SHP77 treated with DMSO at 0.1 percent for 48 hours (cell line): ENCODE measurements at places on chromosomes 6 and 20.
A peak's percentile ranks its signal among the peaks of the same experiment; 100 is the strongest.

DNA sequence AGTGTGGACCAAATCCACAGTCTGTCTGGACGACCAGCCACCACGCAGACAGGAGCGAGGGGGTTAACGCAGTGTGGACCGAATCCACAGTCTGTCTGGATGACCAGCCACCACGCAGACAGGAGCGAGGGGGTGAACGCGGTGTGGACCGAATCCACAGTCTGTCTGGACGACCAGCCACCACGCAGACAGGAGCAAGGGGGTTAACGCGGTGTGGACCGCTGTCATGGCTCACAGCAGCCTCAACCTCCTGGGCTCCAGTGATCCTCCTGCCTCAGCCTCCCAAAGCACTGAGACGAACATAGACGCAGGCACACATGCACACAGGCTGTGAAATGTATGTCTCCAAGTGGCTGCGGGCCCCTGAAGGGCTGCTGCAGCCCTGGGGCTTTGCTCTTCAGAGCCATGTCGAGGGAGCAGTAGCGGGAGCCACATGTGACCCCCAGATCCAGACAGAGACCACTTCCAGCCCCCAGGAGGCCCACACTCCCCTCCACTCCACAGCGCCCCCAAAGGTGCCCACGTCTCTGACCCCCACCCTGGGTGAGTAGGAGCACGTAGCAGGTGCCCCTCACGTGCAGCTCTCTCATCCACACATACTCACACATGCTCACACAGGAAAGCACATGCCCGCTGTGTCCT is 98.1 kb downstream of the YTHDF1 start:
- no peak for DNase-seq

DNA sequence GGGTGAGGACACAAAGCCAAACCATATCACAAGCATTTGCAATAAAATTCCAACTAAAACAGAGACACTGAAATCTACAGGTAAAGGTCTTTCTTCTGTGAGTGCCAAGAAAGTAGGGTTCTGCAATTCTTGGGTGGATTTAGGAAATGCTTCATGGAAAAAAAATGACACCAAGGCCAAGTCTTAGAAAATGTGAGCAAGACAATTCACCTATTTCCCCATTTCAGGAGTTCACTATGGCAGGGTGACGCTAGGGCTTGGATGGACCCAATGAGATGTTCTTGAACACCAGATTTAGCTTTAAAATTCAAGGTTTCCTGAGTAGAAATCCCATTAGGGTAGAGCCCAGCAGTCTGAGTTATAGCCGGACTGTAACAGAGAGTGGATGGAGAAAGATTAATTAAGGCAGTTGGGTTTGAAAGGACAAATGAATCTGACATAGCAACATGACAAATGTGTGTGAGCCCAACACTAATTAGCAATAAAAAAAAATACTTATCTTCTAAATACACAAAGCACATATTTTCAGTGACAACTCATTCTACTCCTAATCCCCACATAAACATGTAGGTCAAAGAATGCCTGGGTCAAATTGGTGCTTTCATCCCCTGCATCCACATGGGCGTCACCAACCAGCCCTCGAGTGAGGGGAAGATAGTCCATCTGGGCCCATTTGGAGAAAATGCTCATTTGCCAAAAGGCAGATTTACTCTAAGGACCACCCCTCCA is 180.4 kb upstream of the JARID2 start:
- no peak for DNase-seq

DNA sequence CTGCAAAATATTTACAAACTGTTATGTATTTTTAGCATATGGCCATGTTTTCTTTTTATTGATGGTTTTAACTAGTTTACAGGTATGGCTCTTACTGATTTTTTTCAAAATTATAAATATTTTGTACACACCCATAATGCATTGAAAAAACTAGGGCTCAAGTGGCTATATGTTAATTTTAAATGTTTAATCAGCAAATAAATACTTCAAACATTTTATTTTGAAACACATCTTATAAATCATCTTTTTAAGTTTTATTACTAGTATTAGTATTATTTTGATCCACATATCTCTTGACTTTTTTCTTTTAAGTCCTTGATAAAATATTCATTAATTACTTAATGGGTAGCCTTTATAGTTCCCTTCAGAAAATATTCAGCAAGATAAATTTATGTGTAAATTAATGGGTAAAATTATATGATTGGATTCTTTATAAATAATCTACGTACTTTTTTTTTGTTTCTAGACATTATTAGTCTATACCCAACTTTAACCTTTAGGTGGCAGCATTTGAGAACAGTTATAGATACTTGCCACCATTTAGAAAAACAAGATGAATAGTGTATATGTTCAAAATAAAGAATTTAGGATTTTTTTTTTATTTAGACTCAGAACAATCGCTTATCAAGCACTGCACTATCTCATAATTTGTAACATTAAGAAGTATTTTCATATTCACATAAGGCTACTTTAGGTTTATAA is 241.9 kb downstream of the ADGRB3 start:
- peak; percentile 13 for DNase-seq

DNA sequence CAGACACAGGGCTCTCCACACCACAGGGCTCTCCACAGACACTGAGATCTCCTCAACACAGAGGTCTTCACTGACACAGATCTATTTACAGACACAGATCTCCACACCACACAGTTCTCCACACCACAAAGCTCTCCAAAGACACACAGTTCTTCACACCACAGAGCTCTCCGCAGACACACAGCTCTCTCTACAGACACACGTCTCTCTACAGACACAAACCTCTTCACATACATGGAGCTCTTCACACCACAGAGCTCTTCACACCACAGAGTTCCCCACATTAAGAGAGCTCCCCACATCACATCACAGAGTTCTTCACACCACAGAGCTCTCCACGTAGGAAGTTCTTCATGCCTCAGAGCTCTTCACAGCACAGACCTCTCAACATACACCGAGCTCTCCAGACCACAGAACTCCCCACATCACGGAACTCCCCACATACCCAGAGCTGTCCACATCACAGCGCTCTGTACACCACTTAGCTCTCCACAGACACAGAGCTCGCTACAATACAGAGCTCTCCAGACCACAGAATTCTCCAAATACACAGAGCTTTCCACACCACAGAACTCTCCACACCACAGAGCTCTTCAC is 53.9 kb downstream of the ERMARD start:
- no peak for DNase-seq

- DNase-seq, result no peak
Observed at GRCh38 chr6:165825256-165825815, 162.3 kb upstream of the PDE10A start.

GRCh38 chr6:7189101-7189758 is 81.5 kb downstream of the RREB1 start:
- no peak for DNase-seq

DNA sequence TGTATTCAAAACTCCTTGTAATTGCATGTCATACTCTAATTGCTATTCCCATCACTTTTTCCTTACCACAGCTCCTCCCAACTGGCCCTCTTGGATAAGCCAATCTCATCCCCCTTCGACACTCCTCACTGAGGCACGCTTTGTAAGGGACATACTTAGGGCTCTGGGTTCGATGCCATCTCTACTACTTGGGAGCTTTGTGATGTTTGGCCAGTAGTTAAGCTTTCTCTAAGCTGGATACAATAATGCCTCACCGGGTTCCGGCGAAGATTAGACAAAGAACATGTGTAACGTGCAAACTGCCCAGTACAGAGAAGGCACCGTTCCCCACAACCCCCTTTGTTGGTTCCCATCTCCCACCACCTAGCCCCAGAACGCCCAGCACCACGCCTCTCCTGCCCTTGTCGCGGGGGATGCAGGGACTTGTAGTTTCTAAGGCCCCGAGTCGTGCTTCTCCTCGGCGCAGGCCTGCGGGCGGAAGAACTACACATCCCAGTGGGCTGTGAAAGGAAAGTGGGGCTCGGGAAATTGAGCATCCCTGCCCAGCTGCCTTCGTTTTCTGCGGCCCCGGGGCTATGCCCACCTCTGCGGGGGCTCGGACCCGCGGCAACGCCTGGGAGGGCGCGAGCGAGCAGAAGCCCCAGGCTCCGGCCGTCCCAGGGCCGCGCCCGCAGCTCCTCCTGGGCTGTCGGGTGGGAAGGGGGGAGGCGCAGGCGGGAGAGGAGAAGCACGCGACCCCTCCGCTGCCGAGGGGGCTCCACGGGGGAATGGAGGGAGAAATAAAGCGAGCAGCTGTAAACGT is 1.1 kb upstream of the ZDHHC14 start:
- peak; percentile 84 for DNase-seq

GRCh38 chr6:64270083-64270482 is 634.5 kb downstream of the PHF3 start:
- no peak for DNase-seq

DNA sequence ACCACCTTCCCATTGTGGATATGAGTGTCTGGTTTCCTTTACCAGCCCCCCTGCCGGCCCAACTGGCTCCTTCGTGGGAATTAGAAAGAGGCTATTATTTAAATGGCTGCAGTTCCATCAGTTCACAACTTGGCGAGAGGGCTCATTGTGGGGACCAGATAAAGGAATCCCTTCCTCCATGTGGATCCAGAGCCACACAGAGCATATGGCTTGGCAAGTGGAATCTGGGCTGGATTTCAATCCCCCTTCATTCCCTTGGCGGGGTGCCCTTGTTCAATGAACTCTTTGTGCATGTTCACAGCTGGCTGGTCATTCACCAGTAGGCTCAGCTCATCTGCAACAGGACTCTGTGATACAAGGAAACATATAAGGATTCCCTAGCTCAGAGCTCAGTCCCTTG is 140.6 kb downstream of the OPN5 start:
- no peak for DNase-seq
